ENCODE measurements at places on chromosomes 5 and 9.
A peak's percentile ranks its signal among the peaks of the same experiment; 100 is the strongest.

- no peak for DNase-seq
Observed at GRCh38 chr9:95125652-95126051, 191.9 kb downstream of the FANCC start.

DNA sequence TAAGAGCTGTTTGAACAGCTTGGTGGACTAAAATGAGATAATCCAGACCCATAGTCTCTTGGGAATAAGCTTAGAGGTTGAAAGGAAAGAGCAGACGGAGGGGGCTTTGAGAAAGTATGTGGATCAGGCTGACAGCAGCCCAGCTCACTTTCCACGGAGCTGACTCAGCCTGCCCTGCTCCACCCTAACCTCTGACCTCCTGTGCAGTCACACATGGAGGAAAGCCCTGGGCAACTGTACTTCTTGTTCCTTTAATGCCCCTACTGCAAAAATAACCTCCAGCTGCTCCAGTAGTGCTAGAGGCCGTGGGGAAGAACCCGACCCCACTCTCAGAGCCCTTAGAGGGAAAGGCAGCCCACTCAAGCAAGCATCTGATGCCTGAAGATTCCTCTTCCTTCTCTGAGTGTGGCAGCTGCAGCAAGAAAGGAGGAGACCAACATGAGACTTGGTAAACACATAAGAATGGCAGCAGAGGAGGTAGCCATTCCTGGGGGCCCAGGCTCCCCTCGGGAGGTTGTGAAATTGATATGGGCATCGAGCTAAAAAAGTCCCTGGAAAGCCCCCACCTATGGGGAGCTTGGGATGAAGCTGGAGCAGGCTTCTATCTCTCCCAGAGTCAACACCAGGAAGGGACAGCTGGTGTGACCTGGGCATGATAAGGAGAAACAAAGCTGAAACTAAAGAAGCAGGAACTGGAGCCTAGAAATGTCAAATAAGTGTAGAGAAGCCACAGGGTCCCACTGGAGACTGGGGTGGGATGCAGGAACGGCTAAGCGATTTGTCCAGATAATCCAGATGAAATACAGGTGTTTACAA, 204.3 kb downstream of the PIK3R1 start:
- no peak for DNase-seq

GRCh38 chr5:124634741-124635323, 111.6 kb downstream of the ZNF608 start:
- DNase-seq, result no peak

- no peak for DNase-seq
Observed at GRCh38 chr5:109830955-109831502, 141.3 kb downstream of the MAN2A1 start.

GRCh38 chr9:113215132-113215531, 5.9 kb downstream of the FKBP15 start:
- no peak for DNase-seq

GRCh38 chr5:13328316-13328715, 616.2 kb downstream of the DNAH5 start:
- DNase-seq, result no peak

DNA sequence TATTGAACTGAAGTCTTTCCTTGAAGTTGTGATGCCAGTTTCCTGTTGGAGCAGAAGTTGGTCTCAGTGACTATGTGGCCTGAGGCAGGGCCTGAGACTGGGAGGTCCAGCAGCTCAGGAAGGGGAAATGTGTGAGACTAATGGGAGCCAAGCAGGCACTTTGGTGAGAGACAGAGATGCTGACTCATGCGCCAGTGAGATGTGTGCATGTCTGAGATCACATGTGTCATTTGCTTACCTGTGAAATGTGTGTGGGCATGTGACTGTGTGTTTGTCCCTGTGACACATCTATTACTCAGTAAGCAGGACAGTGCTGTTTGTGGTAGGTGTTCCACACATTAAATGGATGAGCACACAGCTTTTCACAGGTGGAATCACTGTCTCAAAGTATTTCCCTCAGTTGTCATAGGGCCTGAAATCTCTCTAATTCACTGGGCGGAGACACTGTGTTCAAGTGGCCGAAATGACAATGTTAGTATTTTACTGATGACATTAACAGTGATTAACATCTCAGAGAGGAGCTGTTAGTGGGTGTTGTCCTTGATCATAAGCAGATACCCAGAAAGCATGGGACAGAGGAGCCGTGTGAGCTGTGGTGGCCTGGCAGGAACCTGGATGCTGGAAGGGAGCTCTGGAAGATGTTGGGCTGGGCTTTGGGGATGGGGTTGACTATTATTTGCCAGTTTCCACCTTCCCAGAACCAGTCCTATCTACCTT, 7.4 kb downstream of the NPR2 start:
- DNase-seq, result no peak

GRCh38 chr5:121273833-121274433, 577.7 kb upstream of the FTMT start:
- DNase-seq, result peak; percentile 70

- no peak for DNase-seq
Observed at GRCh38 chr5:58967597-58968281, 384.9 kb downstream of the RAB3C start.

DNA sequence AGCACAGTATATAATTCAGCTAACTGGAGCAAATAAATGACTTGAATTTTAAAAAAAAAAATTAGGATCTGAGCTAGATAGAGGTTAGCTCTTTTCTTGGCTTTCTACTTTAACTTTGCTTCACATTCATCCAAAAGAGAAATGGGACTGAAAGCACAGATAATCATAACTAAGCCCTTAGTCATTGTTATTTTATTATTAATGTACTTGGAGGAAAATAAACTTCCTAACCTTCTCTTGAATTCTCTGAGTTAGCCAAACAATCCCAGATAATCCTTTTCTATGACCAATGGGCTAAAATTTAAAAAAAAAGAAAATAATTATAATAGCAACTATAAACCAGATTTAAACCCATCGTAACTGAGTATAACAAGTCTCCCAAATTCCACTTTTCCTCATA, 57.6 kb upstream of the RASA1 start:
- no peak for DNase-seq

GRCh38 chr5:108638021-108638420, 109.7 kb upstream of the FER start:
- DNase-seq, result no peak

DNA sequence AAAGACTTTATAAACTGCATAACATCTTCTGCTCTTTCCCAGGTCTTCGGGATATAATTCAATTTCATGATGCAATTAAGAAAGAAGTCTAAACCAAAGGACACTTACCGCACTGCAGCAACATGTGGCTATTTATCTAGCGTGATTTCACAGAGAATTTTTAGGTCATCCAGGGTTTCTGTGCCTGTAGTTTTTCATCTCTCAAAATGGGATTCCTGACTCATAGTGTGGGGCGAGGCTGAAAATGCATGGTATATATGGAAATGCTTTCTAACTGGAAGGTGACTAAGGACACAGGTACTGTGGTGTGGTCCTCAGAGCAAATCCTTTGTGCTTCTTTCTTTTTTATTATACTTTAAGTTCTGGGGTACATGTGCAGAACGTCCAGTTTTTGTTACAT, 557.7 kb upstream of the KLF4 start:
- no peak for DNase-seq

DNA sequence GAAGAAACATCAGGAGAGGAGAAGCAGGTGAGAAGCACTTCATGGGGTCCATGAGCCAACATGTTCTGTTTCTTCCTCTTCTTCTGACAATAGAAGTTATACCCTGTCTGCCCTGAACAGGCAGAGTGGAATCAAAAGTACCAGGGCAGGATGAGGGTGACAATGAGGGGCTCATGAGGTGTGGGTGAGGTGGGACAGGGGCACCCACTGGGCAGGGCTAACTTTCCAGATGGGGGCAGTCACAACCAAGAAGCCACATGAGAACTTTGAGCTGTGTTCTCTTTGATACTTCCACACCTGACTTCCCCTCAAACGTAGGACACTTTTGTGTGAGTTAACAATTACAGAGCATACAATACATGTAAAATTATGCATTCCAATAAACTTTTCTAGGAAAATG, 92.7 kb downstream of the LHFPL2 start:
- no peak for DNase-seq

- peak; percentile 26 for DNase-seq
Observed at GRCh38 chr9:27086818-27087680, 22.0 kb upstream of the TEK start.

- DNase-seq, result no peak
Observed at GRCh38 chr5:129945774-129946270, 41.6 kb downstream of the CHSY3 start.

DNA sequence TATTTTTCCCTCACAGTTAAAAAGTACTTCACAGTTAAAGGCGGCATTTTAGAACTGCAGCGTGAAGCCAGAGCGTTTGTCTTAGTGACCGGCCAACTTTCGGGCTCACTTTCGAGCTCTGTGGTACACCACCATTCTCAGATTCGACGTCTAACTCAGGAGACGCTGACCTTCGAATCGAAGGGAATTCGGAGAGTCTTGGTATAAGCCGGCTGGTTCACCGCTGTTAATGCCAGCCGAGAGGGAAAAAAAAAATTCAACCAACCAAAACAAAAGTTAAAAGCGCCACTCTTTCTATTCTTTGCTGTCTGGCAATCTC, 544 bp upstream of the SNX24 start:
- peak; percentile 33 for DNase-seq

DNA sequence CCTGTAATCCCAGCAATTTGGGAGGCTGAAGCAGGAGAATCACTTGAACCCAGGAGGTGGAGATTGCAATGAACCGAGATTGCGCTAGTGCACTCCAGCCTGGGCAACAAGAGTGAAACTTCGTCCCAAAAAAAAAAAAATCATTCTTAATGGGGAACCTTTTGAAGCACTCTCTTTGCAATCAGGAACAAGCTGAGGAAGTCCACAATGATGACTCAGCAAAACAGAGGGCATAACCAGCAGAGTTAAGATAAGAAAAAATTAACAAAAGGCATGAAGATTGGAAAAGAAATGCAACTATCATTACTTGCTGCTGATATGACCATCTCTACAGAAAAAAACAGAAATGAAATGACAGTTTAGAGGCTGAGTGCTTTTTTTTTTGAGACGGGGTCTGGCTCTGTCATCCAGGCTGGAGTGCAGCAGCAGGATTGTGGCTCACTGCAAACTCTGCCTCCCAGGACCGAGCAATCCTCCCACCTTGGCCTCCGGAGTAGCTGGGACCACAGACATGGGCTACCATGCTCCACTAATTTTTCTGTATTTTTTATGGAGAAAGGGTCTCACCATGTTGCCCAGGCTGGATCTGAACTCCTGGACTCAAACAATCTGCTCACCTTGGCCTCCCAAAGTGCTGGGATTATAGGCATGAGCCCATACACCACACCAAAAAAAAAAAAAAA, 88.0 kb downstream of the FNBP1 start:
- no peak for DNase-seq

DNA sequence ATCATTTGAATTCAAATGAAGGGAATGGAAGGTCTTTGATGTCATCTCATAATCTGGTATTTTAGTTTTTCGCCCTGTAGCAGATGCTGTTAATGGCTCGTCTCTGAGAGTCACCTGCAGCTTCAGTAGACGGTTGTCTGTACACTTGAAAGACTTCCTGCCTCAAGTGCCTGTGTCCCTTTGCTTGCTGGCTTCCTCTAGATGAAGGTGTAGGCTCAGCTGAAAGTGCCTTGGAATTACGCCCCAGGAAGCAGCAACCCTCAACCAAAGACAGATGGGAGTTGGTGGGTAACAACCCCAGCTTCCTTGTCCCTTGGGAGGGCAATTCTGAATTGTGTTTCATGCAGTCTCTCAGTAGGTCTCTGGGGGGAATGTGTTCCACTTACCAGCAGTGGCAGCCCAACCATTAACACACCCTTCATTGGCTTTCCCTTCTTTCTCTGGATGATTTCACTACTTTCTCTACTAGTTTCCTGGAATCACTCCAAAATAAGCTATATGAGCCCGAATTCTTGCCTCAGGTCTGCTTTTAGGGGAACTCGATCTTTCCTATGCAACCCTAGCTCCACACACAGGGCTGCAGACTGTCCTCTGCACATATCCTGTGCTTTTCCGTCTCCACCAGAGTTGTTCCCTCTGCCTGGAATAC, 395.6 kb downstream of the DMAC1 start:
- no peak for DNase-seq

Data from T1000 (cell line).